ENCODE measurements at places on chromosomes 7 and 10.

- no peak for DNase-seq
These were observed 12.4 kb downstream of the PAPOLB start for GRCh38 chr7:4849390-4849789.

GRCh38 chr7:69217516-69218350 is 380.5 kb upstream of the AUTS2 start:
- no peak for DNase-seq

DNA sequence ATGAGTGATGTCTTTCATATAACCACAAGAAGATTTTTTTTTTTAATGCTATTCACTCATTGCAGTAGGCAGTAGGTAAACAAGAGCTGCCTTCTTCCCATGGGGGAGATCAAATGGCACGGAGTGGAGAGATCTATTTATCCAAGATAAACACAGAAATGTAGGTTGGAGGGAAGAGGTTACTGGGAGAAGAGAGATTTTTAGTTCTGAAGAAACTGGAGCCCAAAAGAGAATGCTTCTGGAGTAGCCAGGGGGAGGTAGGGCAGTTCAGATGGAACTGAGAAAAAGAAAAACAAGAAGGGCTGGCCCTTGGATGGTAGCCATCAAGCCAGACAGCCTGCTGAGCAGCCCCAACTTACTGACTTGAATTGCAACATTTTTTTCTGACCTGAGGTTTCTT is 270.1 kb upstream of the TPK1 start:
- no peak for DNase-seq

DNA sequence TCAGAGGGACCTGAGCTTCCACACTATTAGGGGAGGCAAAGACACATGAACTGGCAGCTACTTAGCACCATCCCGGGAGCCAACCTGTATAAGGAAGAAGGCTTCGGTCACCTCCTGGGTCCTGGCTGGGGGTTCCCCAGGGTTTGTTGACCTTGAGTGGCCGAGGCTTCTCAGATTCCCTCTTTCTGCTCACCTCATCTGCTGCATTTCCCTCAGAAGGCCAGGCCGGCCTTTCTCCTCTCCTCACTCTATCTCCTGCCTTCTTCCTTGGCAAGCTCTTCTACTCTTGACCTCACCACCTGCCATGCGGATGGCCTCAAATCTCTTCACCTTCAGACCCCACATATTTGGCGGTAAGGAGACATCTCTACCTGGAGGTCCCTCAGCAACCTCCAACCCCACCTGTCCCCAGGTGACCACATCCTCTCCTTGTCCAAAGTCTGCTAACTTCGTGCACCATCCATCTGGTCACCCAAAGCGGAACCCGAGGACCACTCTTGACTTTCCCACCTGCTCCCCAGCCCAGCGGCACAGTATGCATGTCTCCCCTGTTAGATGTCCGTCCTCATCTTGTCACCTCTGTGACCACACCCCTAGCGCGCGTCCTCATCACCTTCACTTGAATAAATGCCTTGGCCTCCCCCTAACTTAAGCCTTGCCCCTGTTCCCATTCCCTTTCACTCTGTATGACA is 133.8 kb upstream of the UNC5B start:
- DNase-seq, result no peak

GRCh38 chr10:117365612-117366011 is 9.6 kb downstream of the PDZD8 start:
- DNase-seq, result no peak

DNA sequence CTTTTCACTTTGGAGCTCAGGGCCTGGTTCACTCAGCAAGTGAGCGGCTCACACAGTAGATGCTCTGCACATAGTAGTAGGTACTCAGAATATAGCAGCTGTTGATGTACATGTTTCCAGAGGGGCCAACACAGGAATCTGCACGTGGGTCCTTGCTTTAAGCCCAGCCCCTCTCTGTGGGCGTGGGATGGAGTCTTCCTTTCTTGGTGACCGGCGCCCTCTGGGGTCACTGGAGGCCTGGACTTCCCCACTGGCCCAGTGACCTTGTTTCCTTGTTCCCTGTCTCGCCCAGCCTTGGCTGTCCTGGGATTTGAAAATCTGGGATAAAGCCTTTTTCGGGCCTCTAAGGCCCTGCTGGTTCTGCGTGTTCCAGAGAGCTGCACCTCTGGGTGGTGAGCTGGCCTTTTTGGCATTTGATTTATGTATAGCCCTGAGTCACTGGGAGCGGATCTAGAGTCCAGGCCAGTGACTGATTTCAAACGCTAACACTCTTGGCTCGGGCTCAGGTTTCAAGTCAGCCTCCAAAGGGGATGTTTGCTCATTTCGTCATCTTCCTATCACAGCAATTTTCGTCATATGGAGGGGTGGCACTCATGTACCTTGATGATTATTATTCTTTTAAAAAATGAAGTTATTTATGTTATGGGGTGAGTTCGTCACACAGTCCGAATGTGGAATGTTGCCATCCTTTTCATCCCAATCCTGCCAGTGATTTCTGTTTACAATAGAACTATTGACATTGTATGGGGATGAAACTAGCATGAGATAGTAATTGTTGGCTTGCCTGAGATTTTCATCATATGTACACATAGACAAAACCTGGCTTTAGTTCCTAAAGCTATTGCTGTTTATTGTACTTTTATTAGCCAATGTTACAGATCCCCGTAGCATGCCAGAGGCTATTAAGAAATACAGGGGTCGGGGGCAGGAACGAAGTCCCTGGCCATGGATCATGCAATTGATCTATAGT is 65.5 kb downstream of the CUX1 start:
- DNase-seq, result no peak

GRCh38 chr7:157480371-157481050 is 143.7 kb downstream of the DNAJB6 start:
- DNase-seq, result no peak

DNA sequence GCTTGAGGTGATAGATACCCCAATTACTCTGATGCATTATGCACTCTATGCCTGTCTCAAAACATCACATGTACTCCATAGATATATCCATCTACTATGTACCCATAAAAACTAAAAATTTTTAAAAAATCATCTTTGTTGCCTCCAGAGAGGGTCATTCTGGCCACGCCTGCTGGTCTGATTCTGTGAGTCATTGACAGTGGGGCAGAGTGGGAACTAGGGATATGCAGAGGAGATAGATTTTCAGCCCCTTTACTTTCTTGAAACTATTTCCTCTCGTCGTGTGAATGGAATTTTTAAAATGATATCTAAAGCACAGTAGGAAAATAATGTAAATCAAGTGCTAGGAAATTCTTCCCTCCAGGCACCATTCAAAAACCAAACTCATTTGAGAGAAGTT is 715.0 kb upstream of the NRP1 start:
- DNase-seq, result no peak

- DNase-seq, result no peak
These were observed 136.5 kb downstream of the JCAD start for GRCh38 chr10:29922892-29923291.

GRCh38 chr10:101617102-101617823 is 29.1 kb downstream of the DPCD start:
- DNase-seq, result no peak

DNA sequence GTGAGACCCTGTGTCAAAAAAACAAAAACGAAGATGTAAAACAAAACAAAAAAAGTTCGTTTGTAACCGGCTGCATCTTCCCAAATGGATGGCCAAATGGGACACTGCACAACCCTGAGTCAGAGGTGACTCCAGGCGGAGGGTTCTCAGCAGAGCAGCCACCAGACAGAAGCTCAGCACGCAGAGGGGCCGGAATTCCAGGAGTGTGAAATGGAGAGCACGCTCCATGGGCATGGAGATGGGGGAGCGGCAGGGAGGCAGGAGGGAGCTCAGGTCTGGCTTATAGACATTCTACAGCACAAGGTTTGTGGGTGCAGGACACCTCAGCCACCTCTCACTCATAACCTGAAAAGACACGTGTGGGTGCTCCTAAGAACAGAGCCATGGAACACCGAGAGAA is 227.0 kb downstream of the MAD1L1 start:
- DNase-seq, result no peak

DNA sequence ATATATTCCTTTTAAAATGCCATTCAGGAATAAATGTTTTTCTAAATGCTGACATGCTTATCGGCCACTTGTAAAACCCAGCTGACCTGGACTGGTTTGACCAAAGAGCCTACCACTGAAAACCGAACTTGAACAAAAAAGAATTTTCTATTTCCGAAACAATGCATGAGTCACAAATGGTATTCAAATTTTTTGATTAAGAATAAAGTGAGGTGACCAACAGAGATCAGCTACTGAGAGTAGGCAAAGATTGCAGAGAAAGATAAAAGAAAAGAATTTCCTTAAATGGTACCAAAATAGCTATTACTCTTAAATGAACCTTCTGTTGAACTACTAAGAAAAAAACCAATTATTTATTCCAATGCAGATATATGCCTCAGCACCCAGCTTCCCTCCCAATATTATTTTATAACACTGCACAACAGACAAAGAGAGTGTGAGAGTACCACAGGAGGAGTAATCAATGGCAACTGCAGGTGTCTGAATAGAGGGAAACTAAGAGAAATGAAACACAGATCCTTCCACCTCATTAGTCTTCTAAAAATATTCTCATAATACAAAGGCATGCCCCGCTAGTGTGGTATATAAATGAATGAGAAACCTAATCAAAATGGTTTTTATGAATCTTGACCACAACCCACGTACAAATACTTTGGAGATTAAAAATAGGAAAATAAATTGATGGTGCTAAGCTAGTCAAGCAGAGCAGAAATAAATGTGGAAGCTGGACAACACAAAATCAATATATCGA is 20.1 kb downstream of the OSBPL3 start:
- DNase-seq, result no peak

- DNase-seq, result no peak
These were observed 17.2 kb downstream of the INHBA start for GRCh38 chr7:41685684-41686083.

GRCh38 chr10:97463363-97464132 is 17.6 kb downstream of the ZDHHC16 start:
- no peak for DNase-seq

GRCh38 chr7:156892081-156892800 is 742 bp downstream of the LMBR1 start:
- no peak for DNase-seq

GRCh38 chr7:153382641-153383101 is 623.1 kb downstream of the ACTR3B start:
- DNase-seq, result no peak

- DNase-seq, result no peak
These were observed 743 bp upstream of the POR start for GRCh38 chr7:75914169-75914654.

DNA sequence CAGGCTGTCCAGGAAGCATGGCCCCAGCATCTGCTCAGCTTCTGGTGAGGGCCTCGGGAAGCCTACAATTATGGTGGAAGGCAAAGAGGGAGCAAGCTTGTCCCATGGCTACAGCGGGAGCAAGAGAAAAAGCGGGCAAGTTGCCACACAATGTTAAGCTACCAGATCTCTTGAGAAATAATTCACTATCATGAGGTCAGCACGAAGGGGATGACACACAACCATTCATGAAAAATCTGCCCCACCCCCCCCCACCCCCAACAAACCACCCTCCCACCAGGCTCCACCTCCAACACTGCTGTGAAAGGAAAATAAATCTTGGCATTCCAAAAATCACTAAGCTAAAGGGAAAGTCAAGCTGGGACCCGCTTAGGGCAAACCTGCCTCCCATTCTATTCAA is 545.8 kb upstream of the NRP1 start:
- DNase-seq, result no peak

GRCh38 chr10:620417-620816 is 69.1 kb downstream of the DIP2C start:
- DNase-seq, result no peak

GRCh38 chr10:1598393-1599153 is 138.8 kb downstream of the ADARB2 start:
- DNase-seq, result no peak

- DNase-seq, result no peak
These were observed 403.5 kb upstream of the RNF32 start for GRCh38 chr7:156236936-156237599.

- DNase-seq, result no peak
These were observed 147.3 kb downstream of the MGMT start for GRCh38 chr10:129614341-129614740.

DNA sequence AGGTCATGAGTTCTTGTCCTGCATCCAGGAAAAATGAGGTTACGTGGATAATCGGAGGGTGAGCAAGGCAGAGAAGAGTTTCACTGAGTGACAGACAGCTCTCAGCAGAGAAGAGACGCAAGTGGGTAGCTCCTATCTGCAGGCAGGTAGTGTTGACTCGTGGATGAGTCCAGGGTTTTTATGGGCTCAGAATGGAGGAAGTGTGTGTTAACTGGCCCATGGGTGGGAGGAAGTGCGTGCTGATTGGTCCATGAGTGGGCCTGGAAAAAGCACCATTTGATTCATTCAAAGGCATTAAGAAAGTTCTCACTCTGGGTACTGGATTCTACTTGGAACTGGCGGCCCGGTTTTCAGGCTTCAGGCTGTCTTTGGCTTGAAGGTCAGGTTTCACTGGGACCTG is 4.8 kb upstream of the DMTF1 start:
- DNase-seq, result no peak

- no peak for DNase-seq
These were observed 124.9 kb downstream of the DLG5 start for GRCh38 chr10:77801474-77802161.

GRCh38 chr10:88456730-88457129 is 126.4 kb downstream of the RNLS start:
- DNase-seq, result no peak

DNA sequence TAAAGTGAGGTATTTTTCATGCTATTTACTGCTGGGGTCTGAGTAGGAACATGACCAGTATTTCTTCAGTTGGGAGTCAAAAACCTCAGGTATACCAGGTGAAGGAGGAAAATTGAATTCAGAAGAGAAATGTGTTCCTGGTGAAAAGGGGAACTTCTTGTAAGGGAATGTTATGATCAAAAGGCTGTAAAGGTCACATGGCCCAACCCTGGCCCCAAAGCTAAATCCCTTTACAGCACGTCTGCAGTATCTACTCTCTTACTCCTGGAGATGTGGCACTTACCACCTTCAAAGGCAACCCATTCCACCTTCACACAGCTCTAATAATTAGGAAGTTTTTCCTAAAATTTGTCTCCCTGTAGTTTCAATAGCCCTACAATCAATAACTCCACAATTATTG is 15.2 kb downstream of the PIK3AP1 start:
- no peak for DNase-seq

GRCh38 chr7:114916261-114916892 is 5.5 kb upstream of the MDFIC start:
- DNase-seq, result no peak

- no peak for DNase-seq
These were observed 103.4 kb downstream of the WNT2 start for GRCh38 chr7:117219485-117219884.

- no peak for DNase-seq
These were observed 7.1 kb upstream of the EMX2 start for GRCh38 chr10:117535298-117536071.

DNA sequence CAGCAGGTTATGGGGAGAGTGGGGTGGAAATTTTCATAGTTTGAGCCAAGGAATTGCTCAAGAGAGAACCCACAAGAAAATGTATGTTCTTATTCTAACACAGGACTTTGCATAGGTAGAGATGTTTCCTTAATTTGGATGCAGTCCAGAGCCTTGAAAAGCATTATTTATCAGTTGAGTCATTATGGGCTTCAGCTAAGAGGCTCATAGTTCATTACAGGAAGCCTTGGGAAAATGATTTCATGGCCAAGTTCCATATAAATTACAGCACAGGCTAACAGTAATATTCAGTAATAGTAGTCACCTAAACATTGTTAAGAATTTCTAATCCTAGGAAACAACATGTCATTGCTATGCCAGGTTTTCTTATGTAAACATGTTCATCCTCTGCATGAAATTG is 131.1 kb upstream of the PTPRZ1 start:
- no peak for DNase-seq
